ENCODE measurements at places on chromosomes 2 and 18. TPM values are rescaled to one million over a fixed set of nuclear protein-coding genes. Genes with fewer than 3 reads are reported as not detected.

GRCh38 chr2:173049831-173050230 is 25.8 kb upstream of the MAP3K20 start:
- no peak for DNase-seq

DNA sequence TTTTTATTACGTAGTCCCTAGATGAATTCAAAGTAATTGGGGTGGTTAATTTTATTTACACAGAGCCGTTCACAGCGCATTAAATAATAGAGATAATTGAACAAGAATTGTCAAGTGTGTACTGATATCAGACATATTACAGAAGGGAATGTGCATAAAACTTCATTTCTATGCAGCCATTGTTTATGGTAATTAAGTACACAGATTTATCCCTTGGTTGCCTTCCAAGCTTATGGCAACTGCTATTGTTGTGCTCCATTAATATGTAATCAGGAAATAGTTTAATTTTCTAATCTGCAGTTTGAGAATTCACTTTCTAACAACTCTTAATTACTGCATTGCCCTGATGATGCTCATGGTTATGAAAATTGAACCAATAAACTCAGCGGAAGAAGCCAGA is 47.3 kb upstream of the OTX1 start:
- DNase-seq = no peak

- no peak for DNase-seq
These were observed 29.2 kb downstream of the KCNG2 start for GRCh38 chr18:79826966-79827365.

GRCh38 chr2:128214866-128215460 is 103.7 kb downstream of the HS6ST1 start:
- no peak for DNase-seq

DNA sequence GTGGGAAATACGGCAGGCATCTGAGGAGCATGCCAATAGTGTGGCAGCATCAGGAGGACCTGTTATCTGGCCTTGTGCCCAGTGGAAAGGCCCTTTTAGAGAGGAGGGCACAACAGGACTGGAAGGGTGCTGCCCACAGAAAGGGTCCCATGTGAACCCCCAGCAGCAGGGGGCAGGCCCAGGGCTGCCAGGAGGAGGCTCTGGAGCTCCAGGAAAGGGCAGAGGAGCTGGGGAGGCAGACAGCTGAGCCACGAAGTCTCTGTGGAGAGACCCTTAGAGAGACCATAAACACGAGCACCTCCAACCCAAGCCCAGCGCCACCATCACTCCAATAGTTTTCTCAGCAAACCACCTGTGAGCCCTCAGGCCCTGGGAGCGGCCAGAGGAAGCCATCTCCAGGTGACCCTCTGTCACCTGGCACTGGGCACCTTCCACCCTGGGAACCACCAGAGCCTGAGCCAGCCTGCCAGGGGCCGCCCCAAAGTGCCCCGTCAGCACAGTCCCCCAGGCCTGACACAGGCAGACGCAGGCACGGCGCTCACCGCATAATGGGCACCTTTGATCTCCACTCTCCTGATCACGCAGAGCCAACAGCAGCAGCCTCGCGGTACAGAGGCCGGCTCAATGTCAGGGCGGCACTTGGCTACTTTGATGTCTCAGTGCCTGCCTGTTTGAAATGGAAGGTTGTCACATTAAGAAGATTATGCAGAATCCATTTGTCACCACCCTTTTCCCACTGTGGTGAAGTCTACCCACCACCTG is 162.5 kb upstream of the RAB6C start:
- no peak for DNase-seq

GRCh38 chr2:196433116-196433515 is 206.4 kb upstream of the CCDC150 start:
- DNase-seq = no peak

GRCh38 chr2:75499534-75499933 is 61.2 kb downstream of the EVA1A start:
- peak; percentile 58 for DNase-seq

DNA sequence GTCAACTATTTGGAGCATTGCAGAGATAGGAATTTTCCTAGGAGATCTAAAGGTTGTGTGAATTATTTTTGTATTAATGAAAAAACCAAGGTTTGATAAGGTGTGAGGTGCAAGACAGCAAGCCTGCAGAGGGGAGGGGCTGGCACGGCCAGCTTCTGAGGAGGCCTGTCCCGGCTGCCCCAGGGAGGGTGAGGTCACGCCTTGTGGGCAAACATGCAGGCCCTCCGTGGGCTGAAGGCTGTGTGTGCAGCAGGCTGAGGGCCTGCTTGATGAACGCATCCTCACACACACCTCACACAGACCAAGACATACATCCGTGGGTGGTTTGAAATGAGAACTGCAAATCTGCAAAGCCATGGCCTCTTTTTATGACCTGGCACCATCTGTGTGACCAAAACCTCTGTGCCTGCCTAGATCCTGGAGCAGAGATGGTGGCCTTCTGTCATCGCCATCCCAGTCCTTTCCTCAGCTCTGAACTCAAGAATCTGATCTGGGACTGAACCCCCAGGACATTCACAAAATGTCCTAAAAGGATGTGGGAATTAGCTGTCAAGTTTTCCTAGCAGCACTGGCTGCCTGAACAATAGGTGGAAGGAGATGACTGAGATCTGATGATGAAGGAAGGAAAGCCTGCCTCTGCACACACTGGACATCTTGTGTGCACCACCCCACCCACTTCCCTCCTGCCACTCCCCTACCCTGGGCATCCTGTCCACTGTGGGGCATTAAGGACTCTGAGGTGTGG is 102.4 kb upstream of the MGAT4A start:
- no peak for DNase-seq

ERFE gene
- 0.27 TPM for total RNA-seq

ABCB11 gene
- total RNA-seq = 36.6 TPM

CIDEA gene
- total RNA-seq = not detected

STAT4 gene
- 4.6 TPM for total RNA-seq
